Calu3 (cell line): ENCODE measurements at places on chromosomes 12 and 14. TPM values are rescaled to one million over a fixed set of nuclear protein-coding genes. Genes with fewer than 3 reads are reported as not detected.

DNA sequence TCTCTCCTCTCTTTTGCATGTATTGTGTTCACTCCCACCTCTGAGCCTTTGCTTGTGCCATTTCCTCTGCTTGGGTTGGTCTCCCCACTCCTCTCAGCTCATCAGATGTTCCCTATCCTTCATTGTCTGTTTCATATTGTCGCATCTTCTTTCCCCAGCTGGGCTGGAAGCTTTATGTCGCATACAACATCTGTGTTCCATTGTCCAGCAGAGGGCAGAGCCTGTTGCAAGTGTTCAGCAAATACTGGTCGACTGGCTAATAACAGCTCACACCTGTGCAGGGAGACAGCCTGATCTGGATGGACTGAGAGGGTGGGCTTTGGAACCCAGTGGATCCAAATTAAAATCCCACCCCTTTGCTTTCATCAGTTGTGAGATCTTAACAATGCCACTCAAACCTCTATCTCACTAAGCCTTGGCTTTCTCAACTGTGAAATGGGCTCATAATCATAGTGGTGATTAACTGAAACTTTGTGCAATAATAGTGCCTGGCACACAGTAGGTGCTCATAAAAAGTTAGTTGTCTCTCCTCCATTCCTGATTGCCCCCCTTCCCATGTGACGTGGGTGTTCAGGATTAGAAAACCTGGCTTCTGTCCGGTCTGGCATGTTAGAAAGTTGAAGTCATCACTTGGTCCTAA lies 75.8 kb downstream of the RIN3 start:
- no peak for DNase-seq

DNA sequence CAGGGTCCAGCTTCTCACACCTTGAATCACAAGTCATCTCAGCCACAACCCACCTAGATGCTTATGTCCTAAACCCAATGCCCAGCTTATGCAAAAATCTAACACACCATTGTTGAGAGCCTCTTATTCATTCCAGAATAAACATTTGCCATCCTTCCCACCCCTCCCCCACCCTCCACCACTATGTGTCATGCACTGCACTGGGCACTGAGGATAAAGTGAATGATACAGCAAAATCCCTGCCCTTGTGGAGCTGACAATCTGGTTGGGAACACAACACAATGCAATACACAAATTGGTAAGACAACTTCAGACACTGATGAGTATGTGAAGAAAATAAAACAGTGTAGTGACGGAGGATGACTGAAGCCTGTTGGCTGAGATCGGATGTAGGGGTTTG lies 1.4 kb upstream of the GLTP start:
- DNase-seq: no peak

- DNase-seq: no peak
Observed at GRCh38 chr12:39866135-39866534, 239.7 kb downstream of the SLC2A13 start.

GRCh38 chr14:51676549-51676948 lies 24.8 kb downstream of the FRMD6 start:
- no peak for DNase-seq

DNA sequence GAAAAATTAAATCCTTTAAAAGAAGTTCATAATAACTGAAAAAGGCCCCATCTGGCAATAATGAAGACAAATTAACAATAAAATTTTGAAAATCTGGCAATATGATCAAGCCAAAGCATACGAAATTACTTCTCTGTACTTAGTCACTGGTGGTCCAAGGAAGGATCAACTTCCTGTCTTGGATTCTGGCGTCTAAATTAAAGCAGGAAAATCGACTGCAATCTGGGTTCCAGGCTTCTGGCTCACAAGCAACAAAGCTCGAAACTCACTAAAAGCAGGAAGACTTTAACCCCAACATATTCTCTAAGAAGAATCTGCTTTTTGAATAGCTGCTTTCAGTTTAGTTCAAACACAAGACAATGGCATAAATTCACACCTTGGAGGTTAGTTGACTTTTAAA lies 49.7 kb downstream of the LRIG3 start:
- DNase-seq: no peak

DNA sequence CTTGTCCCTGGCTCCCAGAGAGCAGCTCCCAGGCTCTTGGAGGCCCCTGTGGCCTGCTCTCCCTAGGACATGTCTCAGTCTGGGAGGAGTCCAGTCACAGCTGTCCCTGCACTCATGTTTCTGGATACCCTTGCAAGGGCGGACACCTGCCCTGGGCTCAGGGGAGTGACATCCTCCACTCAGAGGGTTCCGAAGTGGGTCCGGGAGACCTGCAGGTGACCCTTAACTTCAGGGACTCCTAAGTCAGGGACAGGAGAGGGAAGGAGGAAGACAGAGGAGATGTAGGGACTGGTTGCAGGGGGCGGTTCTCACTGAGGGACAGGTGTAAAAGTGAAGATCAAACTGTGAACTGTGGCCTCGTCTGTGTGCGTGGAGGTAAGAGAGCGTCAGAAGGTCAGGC lies 37.6 kb downstream of the CACNA2D4 start:
- no peak for DNase-seq

DNA sequence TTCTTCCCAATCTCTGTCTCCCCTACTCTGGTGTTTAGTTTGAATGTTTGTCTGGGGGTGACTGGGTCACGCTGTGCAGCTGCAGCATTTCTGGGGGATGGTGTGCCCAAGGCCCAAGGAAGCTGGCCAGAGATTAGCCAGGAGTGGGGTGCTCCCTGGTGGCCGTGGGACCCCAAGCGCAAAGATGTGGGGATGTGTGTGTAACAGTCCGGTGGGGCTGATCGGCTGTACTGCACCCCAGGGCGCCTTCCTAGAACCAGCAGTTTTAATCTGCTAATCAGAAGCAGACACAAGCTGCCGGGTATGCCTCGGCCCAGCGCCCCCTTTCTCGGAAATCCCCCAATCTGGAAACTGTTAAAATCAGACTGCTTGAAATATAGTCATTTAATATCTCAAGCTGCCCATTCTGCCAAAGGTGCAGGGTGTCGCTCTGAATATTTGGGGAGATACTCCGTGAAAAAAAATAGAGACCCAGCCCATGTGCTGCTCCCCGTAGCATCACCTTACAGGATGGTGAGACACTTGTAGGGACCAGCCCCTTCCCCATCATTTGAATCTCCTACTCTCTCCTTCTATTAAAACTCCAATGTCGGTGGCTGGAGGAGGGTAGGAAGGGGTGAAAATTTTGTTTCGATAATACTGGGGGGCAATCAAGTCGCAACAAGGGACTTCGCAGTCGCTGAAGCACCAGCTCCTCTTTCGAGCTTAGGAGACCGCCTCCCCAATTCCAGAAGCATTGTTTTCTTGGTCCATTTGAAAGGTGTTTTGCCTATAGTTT lies 4.3 kb downstream of the HOXC9 start:
- no peak for DNase-seq

GRCh38 chr14:57987051-57987450 lies 121.2 kb upstream of the SLC35F4 start:
- DNase-seq: no peak

GRCh38 chr14:76647697-76648298 lies 113.5 kb upstream of the VASH1 start:
- DNase-seq: peak; percentile 36

DNA sequence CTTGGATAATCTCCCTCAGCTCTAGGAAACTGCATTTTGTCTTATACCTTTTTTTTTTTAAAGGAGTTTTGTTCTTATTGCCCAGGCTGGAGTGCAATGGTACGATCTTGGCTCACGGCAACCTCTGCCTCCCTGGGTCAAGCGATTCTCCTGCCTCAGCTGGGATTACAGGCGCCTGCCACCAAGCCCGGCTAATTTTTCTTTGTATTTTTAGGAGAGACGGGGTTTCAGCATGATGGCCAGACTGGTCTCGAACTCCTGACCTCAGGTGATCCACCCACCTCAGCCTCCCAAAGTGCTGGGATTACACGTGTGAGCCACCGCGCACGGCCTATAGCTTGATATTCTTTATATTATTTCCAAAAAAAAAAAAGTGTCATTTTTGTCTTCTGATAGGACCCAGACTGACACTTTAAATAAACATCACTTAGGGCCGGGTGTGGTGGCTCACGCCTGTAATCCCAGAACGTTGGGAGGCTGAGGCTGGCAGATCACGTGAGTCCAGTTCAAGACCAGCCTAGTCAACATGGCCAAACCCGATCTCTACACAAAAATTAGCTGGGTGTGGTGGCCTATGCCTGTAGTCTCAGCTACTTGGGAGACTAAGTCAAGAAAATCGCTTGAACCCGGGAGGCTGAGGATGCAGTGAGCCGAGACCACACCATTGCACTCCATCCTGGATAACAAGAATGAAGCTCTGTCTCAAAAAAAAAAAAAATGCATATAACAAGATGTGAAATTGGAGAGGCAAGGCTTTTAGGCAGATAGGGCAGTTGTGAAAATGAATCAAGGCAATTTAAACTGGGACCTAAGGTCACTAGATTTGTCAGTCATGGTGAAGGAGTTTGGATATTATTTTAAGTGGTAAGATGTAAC lies 18.4 kb downstream of the SLC2A3 start:
- DNase-seq: no peak

GRCh38 chr12:69908203-69908602 lies 83.2 kb downstream of the MYRFL start:
- DNase-seq: no peak

DNA sequence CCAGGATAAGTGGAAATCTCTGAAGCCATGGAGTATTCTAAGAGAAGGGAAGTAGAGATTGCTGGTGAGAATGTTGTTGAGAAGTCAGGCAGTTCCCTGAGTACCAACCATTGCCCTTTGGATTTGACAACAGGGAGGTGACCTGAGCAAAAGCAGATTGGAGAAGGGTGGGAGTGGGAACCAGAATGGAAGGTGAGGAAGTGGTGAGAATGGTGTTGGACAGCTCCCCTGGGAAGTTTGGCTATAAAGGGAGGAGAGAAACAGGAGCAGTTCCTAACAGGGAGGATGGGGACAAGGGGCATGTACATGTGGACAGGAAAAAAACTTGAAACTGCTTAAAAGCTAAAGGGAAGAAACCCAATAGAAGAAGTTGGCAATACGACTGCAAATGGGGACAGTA lies 198.1 kb downstream of the ETV6 start:
- no peak for DNase-seq

GRCh38 chr12:62957233-62957953 lies 22.4 kb upstream of the PPM1H start:
- DNase-seq: no peak

DNA sequence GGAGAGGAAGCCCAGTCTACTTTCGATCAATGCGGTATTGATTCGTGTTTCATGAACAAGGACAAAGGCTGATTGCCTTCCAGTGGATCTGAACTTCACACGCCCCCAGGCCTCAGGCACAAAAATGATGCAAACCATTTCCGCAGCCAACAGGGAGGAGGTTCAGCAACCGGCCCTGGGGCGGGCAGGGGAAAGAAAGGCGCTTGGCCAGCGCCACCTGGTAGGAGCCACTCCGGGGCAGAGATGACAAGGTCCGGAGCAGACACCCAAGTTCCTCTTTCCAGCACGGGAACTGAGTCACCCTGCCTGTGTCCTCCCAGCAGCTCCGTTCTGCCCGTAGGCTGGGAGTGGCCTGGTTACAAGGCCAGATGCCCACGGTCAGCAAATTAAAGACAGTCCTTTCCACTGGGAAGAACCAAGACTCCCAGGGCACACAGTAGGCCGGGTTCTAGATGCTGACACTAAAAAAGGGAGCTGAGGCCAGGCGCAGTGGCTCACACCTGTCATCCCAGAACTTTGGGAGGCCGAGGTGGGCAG lies 136.3 kb downstream of the SCARB1 start:
- peak; percentile 98 for DNase-seq

- no peak for DNase-seq
Observed at GRCh38 chr12:108685469-108686260, 45.7 kb downstream of the CORO1C start.

DNA sequence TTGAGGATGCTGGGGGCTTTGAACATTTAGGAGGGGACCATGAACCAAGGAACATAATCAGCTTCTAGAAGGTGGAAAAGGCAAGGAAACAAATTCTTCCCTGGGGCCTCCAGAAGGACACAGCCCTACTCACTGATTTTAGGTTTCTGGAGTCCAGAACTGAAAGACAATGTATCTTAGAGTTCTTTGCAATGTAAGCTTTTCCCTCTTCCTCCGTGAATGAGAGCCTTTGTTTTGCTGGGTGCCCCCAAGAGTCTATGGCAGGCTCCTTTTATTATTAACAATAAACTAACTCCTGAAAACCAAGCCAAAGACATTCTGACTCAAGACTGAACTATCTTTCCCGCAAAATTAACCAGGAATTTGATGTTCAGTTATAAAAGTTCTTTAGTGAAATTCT lies 204.1 kb downstream of the STXBP6 start:
- DNase-seq: no peak

DNA sequence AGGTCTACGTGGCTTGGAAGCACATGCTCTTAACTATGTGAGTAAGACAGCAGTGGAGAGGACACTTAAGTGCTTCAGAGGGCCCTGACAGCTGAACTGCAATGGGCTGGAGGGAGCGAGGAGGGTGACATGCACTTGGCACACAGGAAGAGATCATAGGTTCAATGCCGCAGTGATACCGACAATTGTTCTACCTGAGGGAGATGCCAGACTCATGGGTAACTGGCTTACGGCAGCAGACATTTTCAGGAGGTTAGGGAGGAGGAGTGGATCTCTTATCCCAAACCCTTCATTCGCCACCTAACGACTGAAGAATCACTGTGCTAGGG lies 68.4 kb downstream of the NTF3 start:
- DNase-seq: no peak

GRCh38 chr14:94157197-94157596 lies 16.9 kb upstream of the PPP4R4 start:
- DNase-seq: no peak

DNA sequence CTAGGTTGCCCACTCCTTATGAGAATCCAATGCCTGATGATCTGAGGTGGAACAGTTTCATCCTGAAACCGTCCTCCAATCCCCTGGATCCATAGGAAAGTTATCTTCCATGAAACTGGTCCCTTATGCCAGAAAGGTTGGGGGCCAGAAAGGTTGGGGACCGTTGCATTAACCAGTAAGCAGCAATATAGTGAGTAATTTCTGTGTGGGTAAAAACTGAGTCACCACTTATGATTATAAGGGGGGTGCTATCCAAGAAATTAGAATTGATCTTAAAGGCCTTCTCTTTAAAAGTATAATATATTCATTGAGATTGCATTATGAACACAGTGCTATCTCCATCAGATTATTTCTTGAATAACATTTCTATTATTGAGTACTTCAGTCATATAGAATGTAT lies 97.2 kb downstream of the PCNX1 start:
- no peak for DNase-seq

Gene SLC25A47
- total RNA-seq: not detected in 2 replicates

Gene PHETA1
- 20.7 and 28.5 TPM in 2 replicates for total RNA-seq

Gene PPP4R3A
- 71.9 and 82.2 TPM in 2 replicates for total RNA-seq

Gene ADCY6
- 39.0 and 42.9 TPM in 2 replicates for total RNA-seq

Gene DHRS2
- total RNA-seq: 1.8 and 3.0 TPM in 2 replicates

Gene RTL1
- total RNA-seq: 0.12 and 0.24 TPM in 2 replicates
